ENCODE measurements at places on chromosomes 11 and 22. TPM values are rescaled to one million over a fixed set of nuclear protein-coding genes. Genes with fewer than 3 reads are reported as not detected.

The CDON gene
- total RNA-seq, result 4.7 TPM

The OLFML1 gene
- total RNA-seq, result 0.25 TPM

The DEFB131B gene
- not detected for total RNA-seq

The SMC1B gene
- not detected for total RNA-seq

The ANO9 gene
- 3.1 TPM for total RNA-seq

The RASL10A gene
- not detected for total RNA-seq

The MSANTD4 gene
- 8.3 TPM for total RNA-seq

The CCDC88B gene
- total RNA-seq, result 1.6 TPM

The OR5B21 gene
- not detected for total RNA-seq

The PIWIL4 gene
- total RNA-seq, result 1.6 TPM

The OR52E8 gene
- total RNA-seq, result not detected

The PKDREJ gene
- not detected for total RNA-seq

The ZNF280B gene
- total RNA-seq, result 2.0 TPM

The FXYD2 gene
- total RNA-seq, result 57.8 TPM

The IL17REL gene
- total RNA-seq, result 0.25 TPM

The TYR gene
- total RNA-seq, result not detected

The MFRP gene
- not detected for total RNA-seq

The ALX4 gene
- total RNA-seq, result not detected

The XKR3 gene
- total RNA-seq, result not detected

The NXPE1 gene
- total RNA-seq, result not detected

The CDC42BPG gene
- 10.1 TPM for total RNA-seq

The GTSE1 gene
- total RNA-seq, result 1.3 TPM

The SCN4B gene
- under 0.01 TPM for total RNA-seq
